ENCODE measurements at places on chromosomes 7 and 10. TPM values are rescaled to one million over a fixed set of nuclear protein-coding genes. Genes with fewer than 3 reads are reported as not detected.

DNA sequence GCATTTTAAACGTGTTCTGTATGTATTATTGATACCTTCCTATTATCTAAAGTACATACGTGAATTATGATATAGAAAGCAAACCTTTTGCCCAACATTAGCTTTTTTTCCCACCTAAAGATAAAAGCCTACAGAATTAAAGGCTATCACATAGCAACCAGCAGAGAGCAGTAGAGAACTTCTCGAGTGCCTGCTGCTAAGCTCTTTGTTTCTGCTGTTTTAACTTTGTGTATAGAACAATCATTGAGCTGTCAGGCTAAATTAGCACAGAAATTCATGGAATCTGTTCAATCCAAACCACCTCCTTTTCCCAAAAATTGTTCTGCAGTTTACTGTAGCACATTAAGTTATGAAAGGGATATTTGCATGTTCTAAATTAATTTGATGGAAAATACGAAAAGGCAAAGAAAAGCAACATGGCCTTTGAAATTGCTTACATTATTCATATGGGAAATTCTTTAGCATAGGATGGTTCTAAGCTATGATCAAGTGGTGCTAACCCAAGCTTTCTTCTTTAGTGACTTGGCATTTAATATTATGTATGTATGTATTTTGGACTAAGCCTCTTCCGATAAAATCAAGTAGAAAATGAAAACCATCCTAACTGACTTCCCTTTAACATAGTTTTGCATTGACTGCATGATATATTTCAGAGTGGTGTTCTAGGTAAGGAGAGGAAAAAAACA, 1288.5 kb downstream of the GATA3 start:
- no peak for DNase-seq

GRCh38 chr10:75922435-75922834, 491.0 kb downstream of the LRMDA start:
- DNase-seq: no peak

PSTK gene
- not detected for total RNA-seq

GCK gene
- total RNA-seq: not detected

All from transverse colon (tissue), 4 donors.